Hepatocyte (in vitro differentiated cells): ENCODE measurements at places on chromosomes 2 and 18. TPM values are rescaled to one million over a fixed set of nuclear protein-coding genes. Genes with fewer than 3 reads are reported as not detected.

Gene MROH2A
- not detected in 2 replicates for total RNA-seq

Gene STARD6
- not detected in 2 replicates for total RNA-seq

Gene RAB6D
- 3.0 and 3.5 TPM in 2 replicates for total RNA-seq

Gene ZNF532
- total RNA-seq, result 36.5 and 52.0 TPM in 2 replicates

Gene TBR1
- total RNA-seq, result not detected in 2 replicates

Gene KYNU
- 13.1 and 13.8 TPM in 2 replicates for total RNA-seq

GRCh38 chr2:32418778-32419177 is 62.0 kb downstream of the BIRC6 start:
- H3K27ac ChIP-seq, result no peak overlapping the region
- H3K36me3 ChIP-seq, result no peaks in the 10 kb centered on the region
- DNase-seq, result no peak
- no peak overlapping the region for H3K4me3 ChIP-seq

DNA sequence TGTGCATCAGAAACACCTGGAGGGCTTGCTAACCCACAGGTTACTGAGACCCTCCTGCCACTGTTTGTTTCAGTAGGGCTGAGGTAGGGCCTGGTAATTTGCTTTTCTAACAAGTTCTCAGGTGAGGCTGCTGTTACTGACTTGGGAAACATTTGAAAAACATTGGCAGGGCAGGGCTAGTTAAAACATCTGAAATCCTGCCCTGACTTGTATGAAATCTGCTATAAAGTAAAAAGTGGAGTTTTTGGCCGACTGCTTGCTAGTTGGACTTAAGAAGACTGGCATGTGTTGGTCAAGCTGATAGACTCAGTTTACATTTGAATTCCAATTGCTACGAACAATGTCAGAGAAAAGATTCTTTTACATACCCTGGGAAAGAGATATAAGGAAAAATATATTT is 111.6 kb upstream of the DLX2 start:
- no peaks in the 10 kb centered on the region for H3K4me1 ChIP-seq
- H3K36me3 ChIP-seq, result no peaks in the 10 kb centered on the region
- no peak overlapping the region for H3K27ac ChIP-seq
- H3K4me3 ChIP-seq, result no peak overlapping the region

DNA sequence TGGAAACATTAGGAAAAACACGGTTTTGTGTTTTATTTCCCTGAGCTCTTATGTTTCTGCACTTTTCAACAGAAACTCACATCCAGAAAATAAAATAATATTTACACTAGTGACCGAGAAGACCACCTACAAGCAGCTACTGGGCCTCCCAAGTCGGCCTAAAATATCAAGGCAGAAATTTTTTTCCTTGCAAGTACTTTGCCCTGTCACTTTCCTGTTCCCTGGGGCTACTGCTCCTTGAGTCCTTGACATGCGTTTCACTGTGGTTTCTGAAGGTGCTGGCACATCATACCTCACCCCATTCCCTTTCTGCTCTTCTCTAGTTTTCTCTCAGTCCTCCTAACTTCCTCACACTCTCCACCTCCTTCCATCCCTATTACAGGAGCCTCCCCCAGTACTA is 279.1 kb downstream of the AGPS start:
- no peaks in the 10 kb centered on the region for H3K36me3 ChIP-seq
- no peak overlapping the region for H3K4me3 ChIP-seq
- no peak for DNase-seq
- no peak overlapping the region for H3K27ac ChIP-seq

DNA sequence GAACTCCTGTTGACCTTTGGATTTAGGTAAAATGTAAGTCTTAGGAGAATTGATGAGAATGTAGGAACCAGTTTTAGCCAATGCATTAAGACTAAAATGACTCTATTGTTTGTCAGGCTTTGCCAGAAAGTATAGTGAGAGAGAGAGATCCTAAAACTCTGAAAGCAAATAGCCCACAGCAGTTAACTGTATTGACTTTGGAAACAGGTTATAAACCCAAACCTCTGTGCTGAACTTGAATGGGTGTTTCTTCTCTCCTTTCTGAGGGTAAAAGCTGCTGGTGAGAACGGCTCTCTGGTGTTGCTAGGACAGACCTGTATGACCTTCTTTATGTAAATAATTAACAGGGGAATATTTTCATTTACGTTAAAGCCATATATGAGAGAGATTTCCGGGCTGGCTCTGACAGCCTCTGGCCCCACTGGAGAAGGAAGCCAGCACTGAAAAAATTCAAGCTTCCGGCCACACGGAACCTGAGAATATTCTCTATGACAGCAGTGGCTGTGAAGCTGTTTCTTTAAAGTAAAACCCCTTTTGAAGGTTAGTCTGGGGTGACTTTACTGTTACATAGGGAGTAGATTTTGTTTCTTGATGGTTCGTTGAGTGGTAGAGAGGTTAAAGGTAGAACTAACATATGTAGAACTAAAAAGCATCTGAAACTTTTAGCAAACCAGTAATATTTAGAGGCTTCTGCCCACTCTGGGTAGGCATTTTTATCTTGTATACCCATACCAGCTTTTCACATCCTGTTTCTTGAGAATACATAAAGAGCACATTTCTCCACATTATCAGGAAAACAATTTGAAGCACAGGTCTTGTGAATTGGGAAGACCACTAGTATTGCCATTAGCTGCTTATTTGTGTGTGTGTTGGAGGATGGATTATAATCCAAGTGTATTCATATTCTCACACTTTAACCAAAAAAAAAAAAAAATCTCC is 123.8 kb downstream of the SPTBN1 start:
- no peaks in the 10 kb centered on the region for H3K36me3 ChIP-seq
- H3K27me3 ChIP-seq, result no peaks in the 10 kb centered on the region
- peak; percentile 66 for DNase-seq
- peak overlapping the region; percentile 96 for H3K27ac ChIP-seq

GRCh38 chr2:197255543-197255942 is 55.0 kb downstream of the ANKRD44 start:
- no peak overlapping the region for H3K4me3 ChIP-seq
- no peaks in the 10 kb centered on the region for H3K36me3 ChIP-seq
- peak; percentile 49 for DNase-seq
- H3K27me3 ChIP-seq, result no peaks in the 10 kb centered on the region
- H3K4me1 ChIP-seq, result peaks cover 5% of the 10 kb centered on the region

DNA sequence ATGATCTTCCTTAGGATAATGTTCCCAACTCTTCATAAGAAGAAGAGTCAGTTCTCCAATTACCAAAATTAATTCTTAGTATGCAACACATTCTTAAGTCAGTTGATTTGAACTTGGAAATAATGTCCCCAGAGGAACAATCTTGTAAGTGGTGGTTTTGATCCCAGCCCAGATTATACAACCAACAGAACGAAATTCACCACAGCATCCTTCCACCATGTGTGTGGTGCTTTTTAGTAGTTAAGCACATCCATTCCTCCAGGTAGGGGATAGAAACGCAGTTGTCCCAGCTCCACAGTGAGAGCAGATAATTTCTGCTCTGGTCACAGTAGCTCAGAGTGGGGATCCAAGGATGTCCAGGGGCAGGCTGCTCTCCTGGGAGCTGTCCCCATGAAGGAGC is 161.7 kb upstream of the SLC39A10 start:
- H3K27me3 ChIP-seq, result no peaks in the 10 kb centered on the region
- H3K27ac ChIP-seq, result no peak overlapping the region
- H3K4me3 ChIP-seq, result no peak overlapping the region

GRCh38 chr18:38322206-38322605 is 756.6 kb upstream of the CELF4 start:
- no peak overlapping the region for H3K27ac ChIP-seq
- no peaks in the 10 kb centered on the region for H3K27me3 ChIP-seq
- no peak overlapping the region for H3K4me3 ChIP-seq
- H3K36me3 ChIP-seq, result no peaks in the 10 kb centered on the region
- no peaks in the 10 kb centered on the region for H3K4me1 ChIP-seq
- no peak for DNase-seq

DNA sequence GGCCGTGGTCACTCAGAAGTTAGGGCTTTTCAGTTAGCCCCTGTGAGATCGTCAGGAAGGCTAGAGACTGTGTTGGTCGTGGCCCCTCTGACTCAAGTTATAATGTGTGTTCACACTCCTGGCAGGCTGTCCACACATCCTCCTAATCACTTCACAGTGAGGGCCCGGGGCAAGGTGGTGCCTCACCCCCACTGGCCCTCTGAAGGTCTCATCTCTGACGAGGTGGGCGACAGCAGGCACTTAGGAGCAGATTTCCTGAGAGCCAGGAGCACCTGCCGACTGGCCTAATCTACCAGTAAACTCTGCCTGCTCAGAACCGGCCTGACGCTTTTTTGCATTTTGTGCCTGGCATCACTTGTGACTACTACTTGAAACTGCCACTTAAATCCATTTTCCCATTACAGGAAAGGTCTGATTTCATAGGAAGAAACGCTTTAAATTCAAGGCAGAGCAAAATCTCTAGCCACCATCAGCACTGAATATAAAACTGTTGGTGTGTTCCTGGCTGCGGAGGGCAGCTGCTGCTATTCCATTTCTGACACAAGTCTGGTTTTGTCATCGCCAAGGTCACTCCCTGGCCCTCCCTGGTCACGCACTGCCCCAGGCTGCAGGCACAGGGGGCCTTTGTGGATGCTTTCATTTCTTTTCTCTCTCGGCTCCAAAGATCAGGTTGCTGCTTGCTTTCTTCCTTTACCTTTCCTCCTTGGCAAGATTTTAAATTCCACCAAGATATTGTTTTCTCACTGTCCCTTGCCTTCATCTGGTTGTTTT is 48.0 kb downstream of the RAB12 start:
- H3K27ac ChIP-seq, result no peak overlapping the region
- H3K4me3 ChIP-seq, result no peak overlapping the region
- H3K27me3 ChIP-seq, result no peaks in the 10 kb centered on the region
- H3K36me3 ChIP-seq, result no peaks in the 10 kb centered on the region
- no peaks in the 10 kb centered on the region for H3K4me1 ChIP-seq
- DNase-seq, result no peak

GRCh38 chr2:161206471-161207032 is 46.3 kb downstream of the TANK start:
- H3K4me1 ChIP-seq, result no peaks in the 10 kb centered on the region
- no peak for DNase-seq
- no peak overlapping the region for H3K4me3 ChIP-seq
- no peak overlapping the region for H3K27ac ChIP-seq

DNA sequence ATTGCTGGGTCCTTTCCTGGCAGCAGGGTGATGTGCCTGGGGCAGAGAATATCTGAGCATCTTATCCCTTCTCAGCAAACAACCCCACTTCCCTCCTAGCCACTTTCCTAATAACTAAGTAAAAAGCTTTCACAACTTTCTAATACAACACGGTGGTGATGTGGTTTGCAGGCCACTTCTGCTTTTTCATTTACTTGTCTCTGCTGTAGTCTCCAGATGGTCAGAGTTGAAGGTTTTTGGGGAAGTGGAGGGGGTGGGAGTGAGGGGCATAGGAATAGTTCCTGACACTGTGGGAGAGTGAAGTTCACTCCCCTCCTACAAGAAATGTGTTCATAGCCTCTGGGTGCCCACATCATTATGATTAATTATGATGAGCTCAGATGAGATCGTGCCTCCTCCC is 11.6 kb downstream of the OXER1 start:
- peaks cover 5% of the 10 kb centered on the region for H3K4me1 ChIP-seq
- no peak overlapping the region for H3K4me3 ChIP-seq
- no peak overlapping the region for H3K27ac ChIP-seq
- no peaks in the 10 kb centered on the region for H3K27me3 ChIP-seq
- DNase-seq, result no peak

DNA sequence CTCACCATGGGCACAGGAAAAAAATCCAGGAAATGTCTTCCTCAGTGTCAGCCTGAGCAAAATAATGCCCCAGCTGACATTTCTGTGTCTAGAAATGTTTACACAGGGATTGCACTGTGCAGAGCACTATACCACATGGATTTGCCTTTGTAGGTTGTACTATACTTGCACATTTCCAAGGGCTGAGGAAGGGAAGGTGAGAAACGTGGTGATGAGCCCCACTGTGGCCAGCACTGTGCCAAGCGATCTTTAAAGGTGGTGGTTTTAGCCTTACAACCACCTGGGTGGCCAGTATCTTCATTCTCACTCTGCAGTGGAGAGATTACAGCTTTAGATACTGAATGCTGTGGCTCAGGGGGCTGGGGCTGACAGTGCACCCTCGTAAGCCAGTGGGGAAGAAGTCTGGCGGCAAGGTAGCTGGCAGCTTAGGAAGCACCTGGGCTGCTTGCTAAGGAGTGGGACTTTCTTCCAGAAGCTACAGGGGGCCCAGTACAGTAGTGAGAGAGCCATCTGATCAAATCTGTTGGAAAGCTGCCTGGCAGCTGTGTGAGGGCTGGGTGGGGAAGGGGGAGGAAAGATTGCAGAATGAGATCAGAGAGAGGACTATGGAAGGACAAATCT is 81.4 kb upstream of the MSH2 start:
- H3K36me3 ChIP-seq, result no peaks in the 10 kb centered on the region
- peak overlapping the region; percentile 60 for H3K27ac ChIP-seq
- H3K4me1 ChIP-seq, result peaks cover 14% of the 10 kb centered on the region

- H3K27ac ChIP-seq, result no peak overlapping the region
- H3K27me3 ChIP-seq, result no peaks in the 10 kb centered on the region
- H3K4me3 ChIP-seq, result no peak overlapping the region
Measured at GRCh38 chr2:239341146-239341732, 59.6 kb downstream of the HDAC4 start.

DNA sequence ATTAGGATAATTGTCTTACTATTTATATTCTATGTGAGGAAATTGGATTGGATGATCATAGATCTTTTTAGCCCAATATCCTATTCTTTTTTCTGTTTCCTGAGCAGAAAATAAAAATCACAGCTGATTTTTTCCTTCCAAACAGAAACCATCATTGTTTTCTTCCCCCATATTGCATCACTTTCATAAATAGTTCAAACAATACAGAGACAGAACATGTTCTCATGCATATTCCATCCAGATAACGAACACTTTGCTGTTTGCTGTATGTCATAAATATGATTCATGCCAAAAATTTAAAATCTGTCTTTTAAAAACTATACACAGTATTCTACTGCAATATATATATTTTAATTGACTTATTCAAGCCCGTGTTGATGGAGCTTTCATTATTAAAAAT is 22.0 kb upstream of the RALBP1 start:
- H3K27ac ChIP-seq, result no peak overlapping the region
- H3K4me1 ChIP-seq, result peaks cover 3% of the 10 kb centered on the region
- no peaks in the 10 kb centered on the region for H3K36me3 ChIP-seq
- no peak overlapping the region for H3K4me3 ChIP-seq
- H3K27me3 ChIP-seq, result no peaks in the 10 kb centered on the region
- no peak for DNase-seq

DNA sequence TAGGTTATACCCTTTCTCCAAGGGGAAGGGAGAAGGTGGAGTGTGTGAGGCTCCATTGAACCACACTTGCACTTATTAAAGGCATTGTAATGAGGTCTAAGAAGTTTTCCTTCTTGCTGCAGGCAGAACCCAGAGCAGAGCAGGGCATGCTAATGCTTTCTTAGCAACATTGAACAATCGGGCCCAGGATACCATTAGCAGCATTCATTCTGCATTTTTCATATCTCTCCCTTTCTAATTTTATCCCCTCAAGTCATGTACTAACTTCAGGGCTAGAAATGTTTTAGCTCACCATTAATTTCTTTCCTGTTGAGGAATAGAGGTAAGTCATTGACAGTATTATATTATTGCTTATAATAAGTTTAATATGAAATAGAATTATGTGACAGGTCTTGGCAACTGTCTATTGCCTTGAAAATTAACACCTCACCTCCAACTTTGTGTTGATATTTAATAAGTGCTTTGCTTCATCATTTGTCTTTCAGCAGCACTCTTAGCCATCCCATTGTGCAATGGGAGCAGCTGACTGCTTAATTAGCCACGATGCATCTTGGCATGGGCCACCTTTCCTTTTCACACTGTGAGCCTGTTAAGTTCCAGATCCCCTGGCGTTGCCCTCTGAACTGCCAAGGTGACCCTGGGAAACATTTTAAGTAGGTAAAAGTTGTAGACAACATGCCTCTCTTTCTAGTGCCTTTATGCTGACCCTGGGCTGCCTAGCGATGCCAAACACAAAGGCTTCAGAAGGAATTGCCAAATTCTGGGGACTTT is 300.8 kb upstream of the MEX3C start:
- H3K27me3 ChIP-seq, result no peaks in the 10 kb centered on the region
- H3K4me1 ChIP-seq, result no peaks in the 10 kb centered on the region
- H3K36me3 ChIP-seq, result no peaks in the 10 kb centered on the region
- H3K4me3 ChIP-seq, result no peak overlapping the region
